ENCODE measurements at places on chromosomes 13 and 19.

GRCh38 chr13:43141685-43142084 lies 118.3 kb downstream of the DNAJC15 start:
- DNase-seq, result no peak

GRCh38 chr13:40164133-40164532 lies 502.3 kb downstream of the FOXO1 start:
- DNase-seq, result no peak

DNA sequence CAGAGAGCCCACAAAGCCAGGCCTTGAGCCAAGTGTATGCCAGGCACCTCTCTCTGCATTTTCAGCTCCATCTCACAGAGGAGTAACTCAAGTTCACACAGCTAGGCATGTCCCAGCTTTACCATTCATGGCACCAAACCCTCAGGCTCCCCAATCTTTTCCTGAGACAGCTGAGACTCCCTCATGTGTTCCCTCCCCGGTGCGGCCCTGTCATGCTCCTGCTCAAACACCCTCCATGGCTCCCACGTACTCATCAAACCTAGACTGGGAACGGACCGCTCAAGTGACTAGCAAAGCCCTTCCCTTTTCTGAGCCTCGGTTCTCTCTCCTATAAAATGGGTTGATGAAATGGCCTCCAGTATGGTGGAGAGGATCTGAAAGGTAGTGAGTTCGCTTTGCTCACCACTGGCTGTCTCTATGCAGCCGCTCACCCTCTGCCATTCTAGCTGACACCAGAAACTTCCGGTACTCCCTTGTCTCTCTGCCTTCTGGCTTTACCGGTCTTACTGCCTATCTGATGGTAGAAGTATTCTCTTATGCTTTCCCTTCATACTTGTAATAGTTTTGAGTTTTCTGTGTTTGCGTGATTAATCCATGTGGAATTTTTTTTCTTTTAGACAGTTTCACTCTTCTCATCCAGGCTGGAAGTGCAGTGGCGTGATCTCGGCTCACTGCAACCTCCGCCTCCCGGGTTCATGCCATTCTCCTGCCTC lies 7.8 kb upstream of the SLC44A2 start:
- DNase-seq, result no peak

DNA sequence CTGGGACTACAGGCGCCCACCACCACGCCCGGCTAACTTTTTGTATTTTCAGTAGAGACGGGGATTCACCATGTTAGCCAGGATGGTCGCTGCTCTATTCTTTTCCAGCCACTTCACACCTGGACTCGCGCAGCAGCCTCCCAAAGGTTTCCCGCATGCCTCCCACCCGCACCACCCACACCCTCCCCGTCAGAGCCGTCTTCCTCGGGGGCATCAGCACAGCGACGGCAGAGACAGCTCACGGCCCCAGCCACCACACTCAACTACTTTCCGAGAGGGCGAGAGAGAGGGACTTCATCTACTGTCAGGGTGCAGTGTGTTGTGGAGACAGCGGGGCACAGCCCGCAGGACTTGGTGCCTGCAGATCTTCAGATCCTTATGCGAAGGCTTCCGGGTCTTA lies 5.6 kb downstream of the ZNF787 start:
- no peak for DNase-seq

DNA sequence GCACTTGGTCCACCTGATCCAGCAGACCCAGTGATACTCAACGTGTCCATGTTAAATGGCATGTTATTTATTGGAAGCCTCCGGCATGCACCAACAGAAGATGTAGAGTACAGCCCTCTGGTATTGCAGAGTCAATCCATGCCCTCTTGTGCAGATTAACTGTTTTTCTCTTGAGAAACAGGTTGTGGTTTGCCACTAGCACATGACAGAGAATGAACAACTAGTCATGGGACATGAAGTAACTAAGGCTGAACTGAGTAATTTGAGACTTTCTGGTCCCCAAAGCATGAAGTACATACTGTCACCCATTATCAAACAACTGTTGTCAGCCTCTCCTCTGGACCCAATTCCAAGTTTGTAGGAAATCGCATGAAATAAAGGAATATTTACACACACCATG lies 3.2 kb downstream of the ZNF562 start:
- no peak for DNase-seq

GRCh38 chr19:42376177-42376555 lies 13.9 kb downstream of the CNFN start:
- no peak for DNase-seq

Data from right hindlimb (tissue), 1 donor.